ENCODE measurements at places on chromosomes 16 and 17. TPM values are rescaled to one million over a fixed set of nuclear protein-coding genes. Genes with fewer than 3 reads are reported as not detected.

DNA sequence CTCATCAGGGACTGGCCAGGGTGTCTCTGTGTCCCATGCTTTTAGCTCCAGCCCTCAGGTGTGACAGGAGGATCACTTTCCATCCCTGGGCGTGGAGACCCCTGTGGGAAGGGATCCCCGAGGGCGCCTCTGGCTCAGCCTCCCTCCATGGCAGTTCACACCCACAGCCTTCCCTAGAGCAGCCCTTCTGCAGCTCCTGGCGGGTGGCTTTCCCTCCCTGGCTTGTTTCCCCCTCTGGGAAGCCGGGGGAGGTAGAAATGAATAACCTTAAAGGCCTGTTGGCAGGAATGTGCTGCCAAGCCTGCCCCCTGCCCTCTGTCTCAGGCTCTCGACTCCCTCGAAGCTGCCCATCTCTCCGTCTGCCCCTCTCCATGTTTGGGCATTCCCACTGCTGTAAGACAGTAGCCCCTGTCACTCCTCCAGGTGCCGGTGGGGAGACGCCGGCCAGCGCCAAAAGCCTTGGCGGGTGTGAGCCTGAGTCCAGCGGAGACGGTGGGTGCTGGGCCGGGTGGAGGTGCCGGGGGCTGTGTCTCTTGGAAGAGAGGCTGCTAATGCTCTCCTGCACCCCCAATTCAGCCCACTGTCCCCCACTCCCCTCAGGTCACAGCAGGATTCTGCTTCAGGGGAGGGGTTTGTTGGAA, 2.1 kb upstream of the ATP2A1 start:
- DNase-seq, result no peak
- peaks cover 16% of the 10 kb centered on the region for H3K4me1 ChIP-seq

KCNG4 gene
- not detected for total RNA-seq

- H3K4me1 ChIP-seq, result peaks cover 54% of the 10 kb centered on the region
- no peaks in the 10 kb centered on the region for H3K27me3 ChIP-seq
- DNase-seq, result peak; percentile 73
- no peak overlapping the region for H3K4me3 ChIP-seq
- H3K27ac ChIP-seq, result peak overlapping the region; percentile 84
These were observed 264.3 kb downstream of the CPPED1 start for GRCh38 chr16:12539185-12539929.

DNA sequence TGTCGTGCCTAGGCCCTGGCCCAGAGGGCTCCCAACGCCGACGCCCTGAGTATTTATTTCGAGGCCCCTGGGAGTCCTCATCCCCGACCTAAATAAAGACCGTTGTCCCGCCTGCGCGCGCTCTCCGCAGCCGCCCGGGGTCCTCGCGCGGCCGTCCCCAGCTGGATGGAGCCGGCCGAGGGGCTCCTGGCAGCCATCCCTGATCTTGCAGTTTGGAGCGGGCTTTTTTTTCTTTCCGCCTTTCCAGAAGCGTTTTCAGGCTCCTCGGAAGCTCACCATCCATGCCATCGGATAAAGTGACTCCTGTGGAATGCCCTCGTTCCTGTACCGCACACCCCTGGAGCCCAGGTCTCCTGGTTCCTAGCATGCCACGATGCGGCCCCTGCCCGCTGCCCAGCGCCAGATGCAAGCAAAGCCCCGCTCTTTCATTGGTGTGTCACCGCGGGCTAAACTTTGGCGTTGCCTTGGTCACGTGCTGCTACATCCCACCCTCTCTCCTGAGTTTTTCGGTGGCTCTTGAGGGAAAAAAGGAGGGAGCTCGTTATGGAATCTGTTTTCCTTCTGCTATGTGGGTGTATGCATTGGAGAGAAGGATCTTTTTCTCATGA, 716 bp downstream of the TMEM94 start:
- peak overlapping the region; percentile 85 for H3K27ac ChIP-seq
- peak overlapping the region; percentile 89 for H3K4me3 ChIP-seq
- no peaks in the 10 kb centered on the region for H3K36me3 ChIP-seq
- no peaks in the 10 kb centered on the region for H3K27me3 ChIP-seq
- DNase-seq, result peak; percentile 26

ASIC2 gene
- total RNA-seq, result not detected

DNA sequence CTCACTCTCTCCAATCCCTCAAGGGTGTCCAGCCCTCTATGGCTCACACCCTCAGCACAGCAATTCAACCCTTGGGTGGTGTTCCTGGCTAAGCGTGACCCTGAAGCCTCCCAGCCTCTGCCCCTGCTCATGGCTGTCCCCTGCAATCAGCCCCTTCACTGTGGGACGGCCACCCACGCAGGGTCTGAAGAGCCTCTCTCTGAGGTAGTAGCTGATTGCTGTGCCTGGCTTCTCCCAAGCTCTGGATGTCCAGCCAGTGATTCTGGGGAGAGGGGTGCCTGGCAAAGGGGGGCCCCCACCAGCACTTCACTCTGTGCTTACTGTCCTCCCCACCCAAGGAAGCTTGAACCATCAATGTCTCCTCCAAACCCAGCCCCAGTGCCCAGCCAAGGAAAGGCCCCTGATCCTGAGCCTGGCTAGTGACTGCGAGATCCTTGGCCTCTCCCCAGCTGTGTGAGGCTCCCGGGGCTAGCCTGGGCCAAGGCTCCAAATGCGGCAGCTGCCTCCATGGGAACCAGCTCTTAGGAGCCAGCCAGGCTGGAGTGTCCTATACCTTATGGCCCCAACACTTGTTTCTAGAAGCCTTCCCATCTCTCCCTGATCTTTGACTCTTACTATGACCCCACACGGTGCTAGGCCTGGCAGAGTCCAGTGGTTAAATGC, 9.9 kb downstream of the MTSS2 start:
- no peak overlapping the region for H3K27ac ChIP-seq
- DNase-seq, result no peak
- H3K27me3 ChIP-seq, result no peaks in the 10 kb centered on the region
- H3K4me3 ChIP-seq, result no peak overlapping the region
- peaks cover 7% of the 10 kb centered on the region for H3K4me1 ChIP-seq
- H3K36me3 ChIP-seq, result no peaks in the 10 kb centered on the region

DNA sequence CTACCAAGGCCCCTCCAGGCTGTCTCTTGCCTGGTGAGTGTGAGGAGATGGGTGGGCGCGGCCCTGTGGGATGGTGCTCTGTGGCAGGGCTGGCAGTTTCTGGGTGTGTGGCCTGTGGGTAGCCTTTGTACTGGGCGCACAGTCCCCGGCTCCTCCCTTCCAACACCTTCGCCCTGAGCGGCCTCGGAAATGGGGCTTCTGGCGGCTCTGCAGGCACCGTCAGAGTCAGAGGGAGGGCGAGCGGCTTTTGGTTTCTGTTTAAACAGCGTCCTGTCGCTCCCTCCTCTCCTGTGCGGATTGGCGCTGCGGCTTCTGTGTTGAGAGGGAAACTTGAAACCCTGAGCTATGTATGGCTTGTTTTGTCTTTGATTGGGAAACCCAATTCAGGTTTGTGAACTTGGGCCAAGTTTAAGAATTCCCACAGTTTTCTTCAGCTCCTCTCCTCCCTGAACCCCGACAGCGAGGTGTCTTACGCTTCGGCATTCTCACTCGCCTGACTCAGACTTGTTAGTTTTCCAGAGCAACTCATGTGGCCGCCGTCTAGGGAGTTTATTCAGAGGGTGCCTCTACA, 8.3 kb upstream of the ZNF750 start:
- H3K4me3 ChIP-seq, result peak overlapping the region; percentile 42
- peaks cover 15% of the 10 kb centered on the region for H3K4me1 ChIP-seq

DNA sequence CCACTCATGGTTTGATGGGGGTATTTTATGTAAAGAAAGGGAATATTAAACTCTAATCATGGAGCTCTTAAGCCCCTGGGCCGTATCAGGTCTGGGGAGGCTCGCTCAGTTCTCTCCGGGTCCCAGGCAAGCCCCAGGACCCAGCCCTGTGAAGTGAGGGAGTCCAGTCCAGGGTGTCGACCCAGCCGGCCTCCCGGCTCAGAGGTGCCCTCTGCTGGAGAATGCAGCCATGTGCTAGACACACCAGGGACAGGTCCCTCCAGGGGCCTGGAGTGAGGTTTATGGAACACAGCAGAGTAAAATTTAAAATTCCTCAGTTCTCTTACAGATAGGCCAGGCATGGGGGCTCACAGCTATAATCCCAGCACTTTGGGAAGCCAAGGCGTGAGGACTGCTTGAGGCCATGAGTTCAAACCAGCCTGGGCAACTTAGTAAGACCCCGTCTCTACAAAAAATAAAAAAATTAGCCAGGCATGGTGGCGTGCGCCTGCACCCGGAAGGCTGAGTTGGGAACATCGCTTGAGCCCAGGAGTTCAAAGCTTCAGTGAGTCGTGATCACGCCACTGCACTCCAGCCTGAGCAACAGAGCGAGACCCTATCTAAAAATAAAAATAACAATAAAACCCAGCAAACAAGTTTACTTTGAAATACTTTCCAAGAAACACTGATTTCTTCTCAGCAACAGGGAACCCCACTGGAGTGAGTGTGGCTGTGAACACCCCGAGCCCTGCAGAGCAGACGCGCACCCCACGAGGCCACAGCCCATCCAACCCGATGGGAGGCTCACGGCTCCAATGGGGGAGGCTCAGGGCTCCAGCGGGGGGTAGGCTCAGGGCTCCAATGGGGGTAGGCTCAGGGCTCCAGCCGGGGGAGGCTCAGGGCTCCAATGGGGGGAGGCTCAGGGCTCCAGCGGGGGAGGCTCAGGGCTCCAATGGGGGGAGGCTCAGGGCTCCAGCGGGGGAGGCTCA, 72.2 kb downstream of the ZNF778 start:
- H3K27ac ChIP-seq, result peak overlapping the region; percentile 46
- DNase-seq, result peak; percentile 78
- no peak overlapping the region for H3K4me3 ChIP-seq

GRCh38 chr16:10081201-10081940, 100.9 kb downstream of the GRIN2A start:
- no peak for DNase-seq

- peaks cover 8% of the 10 kb centered on the region for H3K36me3 ChIP-seq
- H3K27me3 ChIP-seq, result no peaks in the 10 kb centered on the region
- H3K4me3 ChIP-seq, result no peak overlapping the region
- no peak overlapping the region for H3K27ac ChIP-seq
- peak; percentile 55 for DNase-seq
These were observed 89.8 kb downstream of the KATNIP start for GRCh38 chr16:27639561-27640276.

LITAFD gene
- not detected for total RNA-seq

DNA sequence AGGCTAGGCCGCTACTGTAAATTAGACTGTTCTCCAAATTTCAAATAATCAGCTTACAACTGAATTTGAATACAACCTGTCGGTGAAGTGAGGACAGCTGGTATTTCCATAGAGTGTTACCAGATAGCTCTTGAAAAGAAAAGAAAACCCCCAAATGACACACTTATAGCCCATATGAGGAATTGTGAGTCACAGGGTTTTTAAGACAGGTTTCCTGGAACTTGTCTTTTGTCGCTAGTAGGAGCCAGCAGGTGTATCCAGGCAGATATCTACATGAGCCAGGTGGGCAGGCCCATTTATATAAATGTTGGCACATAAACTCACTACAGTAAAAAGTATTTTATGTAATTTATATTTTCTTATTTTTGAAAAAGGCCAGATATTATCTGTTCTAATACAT, 24.0 kb downstream of the TNRC6A start:
- peaks cover 57% of the 10 kb centered on the region for H3K4me1 ChIP-seq
- no peaks in the 10 kb centered on the region for H3K27me3 ChIP-seq
- H3K4me3 ChIP-seq, result no peak overlapping the region
- peak overlapping the region; percentile 85 for H3K27ac ChIP-seq
- H3K36me3 ChIP-seq, result peaks cover 20% of the 10 kb centered on the region
- DNase-seq, result peak; percentile 54

GRCh38 chr16:80046848-80047247, 446.3 kb upstream of the MAF start:
- no peak for DNase-seq
- no peak overlapping the region for H3K4me3 ChIP-seq
- H3K36me3 ChIP-seq, result no peaks in the 10 kb centered on the region

- peaks cover 81% of the 10 kb centered on the region for H3K4me1 ChIP-seq
- H3K4me3 ChIP-seq, result peak overlapping the region; percentile 6
- H3K27me3 ChIP-seq, result no peaks in the 10 kb centered on the region
These were observed 196.2 kb downstream of the LGALS9B start for GRCh38 chr17:20271011-20271610.

DNA sequence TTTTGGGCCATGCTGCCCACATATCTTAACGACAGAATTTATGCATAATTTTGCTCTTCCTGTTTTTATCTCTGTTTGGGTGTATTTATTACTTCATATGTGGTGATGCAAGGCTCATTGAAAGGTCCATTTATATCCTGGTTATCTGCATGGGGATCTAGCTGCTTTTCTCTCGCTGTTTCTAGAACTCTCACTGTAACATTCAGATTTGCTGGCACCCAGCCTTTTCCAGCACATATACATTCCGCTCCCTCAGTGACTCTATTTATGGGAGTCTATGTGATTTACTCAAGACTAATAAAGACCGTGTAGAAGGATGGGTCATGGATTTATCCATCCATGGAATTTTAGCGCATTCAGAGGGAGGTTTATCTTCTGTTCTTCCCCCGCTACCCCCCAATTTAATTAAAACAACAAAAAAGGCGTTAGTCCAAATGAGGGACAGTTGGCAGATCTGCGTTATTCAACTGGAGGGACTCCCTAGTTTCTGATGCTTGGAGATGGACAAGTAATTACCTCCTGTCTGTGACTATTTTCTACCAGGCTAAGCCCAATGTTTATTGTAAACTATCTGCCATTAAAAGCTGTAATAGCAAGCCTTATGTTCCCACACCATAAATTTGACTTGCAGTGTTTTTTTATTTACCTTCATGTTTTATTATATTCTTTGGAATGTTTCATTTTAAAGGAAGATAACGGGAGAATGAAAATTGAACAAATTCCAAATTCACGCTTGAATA, 19.8 kb upstream of the MARCHF10 start:
- H3K36me3 ChIP-seq, result no peaks in the 10 kb centered on the region
- H3K27ac ChIP-seq, result no peak overlapping the region
- peaks cover 2% of the 10 kb centered on the region for H3K27me3 ChIP-seq
- no peak overlapping the region for H3K4me3 ChIP-seq

NDRG4 gene
- total RNA-seq, result 1.6 TPM

LIG3 gene
- total RNA-seq, result 50.4 TPM

SPATA32 gene
- 0.63 TPM for total RNA-seq

GRCh38 chr17:52383493-52384100, 225.1 kb upstream of the CA10 start:
- DNase-seq, result peak; percentile 41
- no peak overlapping the region for H3K27ac ChIP-seq
- H3K36me3 ChIP-seq, result no peaks in the 10 kb centered on the region
- no peak overlapping the region for H3K4me3 ChIP-seq
